ENCODE measurements at places on chromosomes 16 and 17.
A peak's percentile ranks its signal among the peaks of the same experiment; 100 is the strongest.

DNA sequence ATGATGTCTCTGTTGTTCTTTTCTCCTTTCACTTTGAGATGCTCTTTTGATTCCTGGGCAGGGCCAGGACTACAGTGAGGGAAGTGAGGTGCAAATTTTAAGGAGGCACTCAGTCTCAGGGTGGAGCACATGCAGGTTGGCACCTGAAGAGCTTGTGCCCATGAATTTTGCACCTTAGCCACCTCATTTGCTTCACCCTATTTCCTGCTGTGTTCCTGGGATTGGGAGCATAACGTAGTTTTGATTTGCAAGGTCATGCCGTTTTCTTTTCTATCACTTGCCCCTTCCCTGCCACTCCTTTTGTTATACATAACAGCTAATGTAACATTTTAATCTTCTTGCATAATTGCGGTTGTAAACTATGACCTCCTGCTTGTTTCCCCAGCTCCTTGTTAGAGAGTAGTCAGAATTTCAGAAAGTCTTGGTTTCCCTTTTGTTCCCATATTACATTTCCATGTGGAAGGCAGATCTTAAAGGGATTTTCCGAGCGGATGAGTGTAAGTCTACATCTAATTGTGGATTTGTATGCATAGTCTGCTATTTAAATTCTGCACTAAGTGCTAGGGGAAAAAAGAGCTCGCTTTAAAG lies 9.8 kb downstream of the PMFBP1 start:
- no peak for DNase-seq

DNA sequence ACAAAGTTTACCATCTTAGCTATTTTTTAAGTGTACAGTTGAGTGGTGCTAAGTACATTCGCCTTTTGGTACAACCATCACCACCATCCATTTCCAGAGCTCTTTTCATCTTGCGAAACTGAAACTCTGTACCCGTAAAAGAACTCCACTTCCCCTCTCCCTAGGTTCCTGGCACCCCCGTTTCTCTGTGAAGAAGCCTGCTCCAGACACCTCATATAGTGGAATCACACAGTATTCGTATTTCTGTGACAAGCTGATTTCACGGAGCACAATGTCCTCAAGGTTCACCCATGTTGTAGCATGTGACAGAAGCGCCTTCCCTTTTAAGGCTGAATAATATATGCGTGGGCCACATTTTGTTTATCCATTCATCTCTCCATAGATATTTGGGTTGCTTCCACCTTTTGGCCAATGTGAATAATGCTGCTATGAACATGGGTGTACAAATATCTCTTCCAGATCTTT lies 54.2 kb upstream of the MAP3K14 start:
- DNase-seq: no peak

DNA sequence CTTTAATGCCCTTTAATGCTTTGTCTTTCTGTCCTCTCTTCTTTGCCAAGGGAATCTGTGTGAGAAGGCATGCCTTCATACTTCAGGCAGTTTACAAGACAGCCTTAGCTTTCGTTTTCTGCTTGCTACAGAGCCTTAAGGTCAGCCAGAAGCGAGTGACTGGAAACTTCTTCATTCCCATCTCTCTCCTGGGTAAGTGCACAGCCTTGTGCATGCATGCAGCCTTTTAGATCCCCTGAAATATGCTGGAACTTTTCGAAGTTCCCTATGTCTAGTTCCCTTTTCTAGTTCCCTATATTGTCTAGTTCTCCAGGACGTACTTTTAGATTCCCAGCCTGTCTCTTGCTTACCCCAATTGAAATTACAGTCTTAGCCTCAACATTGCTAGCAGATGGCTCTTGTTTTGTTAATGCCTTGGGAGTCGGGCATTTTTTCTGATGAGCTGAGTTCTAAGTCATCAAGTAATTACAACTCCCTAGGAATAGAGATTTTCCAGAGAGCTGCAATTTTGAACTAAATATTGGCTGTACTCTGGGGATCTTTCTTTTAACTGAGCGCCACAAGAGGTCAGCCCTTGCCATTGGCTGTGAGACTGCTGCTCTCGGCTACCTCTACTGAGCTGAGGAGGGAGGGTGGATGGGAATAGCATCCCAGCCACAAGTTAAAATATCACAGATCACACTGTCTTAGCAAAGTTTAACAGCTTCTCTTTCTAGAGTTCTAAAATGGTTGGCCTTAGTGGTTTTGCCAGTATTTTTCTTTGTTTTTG lies 22.7 kb upstream of the PPM1D start:
- no peak for DNase-seq

GRCh38 chr16:11032922-11033291 lies 88.5 kb downstream of the CLEC16A start:
- DNase-seq: no peak

- no peak for DNase-seq
These were observed 89.2 kb downstream of the PITPNC1 start for GRCh38 chr17:67466251-67466796.

- DNase-seq: peak; percentile 11
These were observed 1.9 kb upstream of the MLLT6 start for GRCh38 chr17:38702916-38703741.

- DNase-seq: peak; percentile 52
These were observed 11.5 kb downstream of the FLII start for GRCh38 chr17:18246880-18247612.

GRCh38 chr17:17692353-17693252 lies 11.3 kb downstream of the RAI1 start:
- no peak for DNase-seq

- DNase-seq: no peak
These were observed 44.0 kb downstream of the TUBD1 start for GRCh38 chr17:59848778-59849177.

DNA sequence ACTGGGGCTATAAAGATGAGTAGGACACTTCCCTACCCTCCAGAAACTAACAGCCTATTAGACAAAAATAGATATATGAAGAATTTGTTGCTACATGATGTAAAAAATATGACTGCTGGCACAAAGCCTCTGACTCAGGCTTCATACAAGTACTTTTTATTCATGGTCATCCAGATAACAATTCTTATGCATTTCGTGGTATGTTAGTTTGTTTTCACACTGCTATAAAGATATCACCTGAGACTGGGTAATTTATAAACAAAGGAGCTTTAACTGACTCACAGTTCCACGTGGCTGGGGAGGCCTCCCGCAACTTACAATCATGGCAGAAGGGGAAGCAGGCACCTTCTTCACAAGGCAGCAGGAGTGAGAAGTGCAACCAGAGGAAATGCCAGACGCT lies 112.5 kb upstream of the HLF start:
- no peak for DNase-seq

- DNase-seq: no peak
These were observed 5.1 kb downstream of the GNAO1 start for GRCh38 chr16:56196381-56196780.

DNA sequence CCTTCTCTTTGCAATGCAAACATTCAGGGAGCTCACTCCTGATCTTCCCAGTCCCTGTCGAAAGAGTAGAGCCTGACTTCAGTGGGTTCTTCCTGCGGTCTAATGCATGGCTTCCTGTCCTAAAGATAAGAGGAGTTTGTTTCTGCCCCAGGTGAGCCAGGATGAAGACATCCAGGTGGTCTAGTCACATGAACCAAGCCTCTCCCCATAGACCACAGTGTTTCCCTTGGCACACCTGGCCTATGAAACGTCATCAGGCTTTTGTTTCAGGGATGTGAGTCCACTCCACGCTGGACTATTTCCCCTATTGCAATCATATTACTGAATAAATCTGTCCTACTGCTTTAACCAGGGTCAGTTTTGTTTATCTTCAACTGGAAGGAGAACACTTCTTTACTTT lies 21.1 kb downstream of the CES1 start:
- DNase-seq: no peak

GRCh38 chr16:4922721-4923342 lies 14.1 kb downstream of the PPL start:
- no peak for DNase-seq

DNA sequence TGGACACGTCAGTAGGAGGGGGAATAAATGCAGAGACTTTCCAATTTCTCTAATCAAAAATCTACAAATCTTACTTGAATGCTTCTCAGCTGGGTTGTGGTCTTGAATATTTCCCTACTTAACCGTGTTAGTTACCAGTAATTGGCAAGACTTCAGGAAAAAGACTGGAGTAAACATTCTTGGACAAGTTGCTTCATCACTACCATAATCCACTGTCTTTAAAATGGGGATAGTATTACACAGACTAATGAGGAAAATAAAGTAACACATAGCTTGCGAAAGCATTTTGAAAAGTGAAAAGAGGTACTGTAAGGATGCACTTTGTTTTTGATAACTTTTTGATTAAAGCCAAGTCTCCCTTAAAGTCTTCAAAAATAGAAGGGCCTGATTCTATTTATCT lies 18.4 kb downstream of the MYH1 start:
- DNase-seq: no peak

DNA sequence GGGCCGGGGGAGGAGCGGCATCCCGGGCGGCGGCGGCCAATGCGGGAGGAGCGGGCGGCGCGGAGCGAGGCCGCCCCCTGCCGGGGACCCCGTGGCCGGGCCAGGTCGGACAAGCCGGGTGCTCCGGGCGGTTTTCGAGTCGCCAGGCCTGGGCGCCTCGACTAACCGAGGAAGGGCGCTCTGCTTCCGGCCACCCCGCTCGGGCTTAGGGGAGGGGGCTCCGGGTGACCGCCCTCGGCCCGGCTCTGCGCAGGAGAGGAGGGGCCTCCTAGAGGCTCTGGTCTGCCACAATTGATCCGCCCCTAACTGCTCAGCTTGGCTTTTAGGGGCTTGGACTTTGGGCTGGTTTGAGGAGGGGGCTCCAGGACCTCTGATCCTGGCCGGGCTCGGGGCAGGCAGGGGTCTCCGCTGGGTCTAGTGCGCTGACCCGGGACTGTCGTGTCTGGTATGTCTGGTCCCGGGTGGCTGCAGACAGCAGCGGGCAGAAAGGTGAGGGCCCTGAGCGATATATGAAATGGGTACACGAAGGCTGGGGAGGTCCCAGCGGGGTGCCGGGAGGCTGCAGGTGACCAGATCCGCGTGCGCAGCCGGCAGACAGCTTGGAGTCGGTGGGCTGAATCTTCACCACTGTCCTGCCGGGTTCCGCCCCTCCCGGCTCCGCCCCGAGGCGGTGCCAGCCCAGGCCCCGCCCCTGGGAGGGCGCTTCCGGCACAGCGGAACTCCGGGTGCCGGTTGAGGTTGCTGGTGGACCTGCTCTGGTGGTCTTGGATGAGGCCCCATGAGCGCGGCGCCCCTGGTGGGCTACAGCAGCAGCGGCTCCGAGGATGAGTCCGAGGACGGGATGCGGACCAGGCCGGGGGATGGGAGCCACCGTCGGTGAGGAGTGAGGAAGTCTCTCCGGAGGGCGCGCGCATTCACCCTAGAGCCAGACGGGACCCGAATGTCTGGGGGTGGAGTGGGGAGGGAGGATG lies at the start of gene USB1:
USB1 (plus strand) TSS at position 702 of the 971 bp plus-strand sequence; CDS start at position 779, 77 bp downstream.
- peak; percentile 98 for DNase-seq

GRCh38 chr17:60149691-60150582 lies at the start of gene CA4:
TSS of gene CA4 (plus strand) at chr17:60149973. CDS start at chr17:60150035, 62 bp downstream.
- peak; percentile 63 for DNase-seq

GRCh38 chr17:39244016-39244599 lies 18.4 kb upstream of the STAC2 start:
- DNase-seq: no peak

DNA sequence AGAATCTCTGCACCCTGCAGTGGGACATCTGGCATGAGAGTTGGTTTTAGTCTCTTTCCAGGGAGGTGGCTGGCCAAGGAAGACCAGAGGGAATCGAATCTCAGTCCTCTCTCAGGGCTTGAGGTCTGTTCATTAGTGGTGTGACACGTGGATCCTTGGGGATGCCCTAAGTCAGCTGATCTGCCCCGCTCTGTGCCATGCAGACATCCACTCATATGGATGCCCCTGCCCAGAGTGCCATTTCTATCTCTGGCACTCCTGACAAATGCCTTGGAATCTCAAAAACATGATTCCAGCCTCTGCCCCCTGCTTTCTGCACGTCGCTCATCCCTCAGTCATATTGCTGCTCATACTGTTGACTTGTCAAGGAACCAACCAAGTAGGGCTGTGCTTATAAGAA lies 38.8 kb downstream of the WSCD1 start:
- DNase-seq: no peak

GRCh38 chr16:87266846-87267245 lies 50.3 kb downstream of the C16orf95 start:
- DNase-seq: no peak

GRCh38 chr17:42817866-42818265 lies 6.2 kb downstream of the BECN1 start:
- no peak for DNase-seq

- DNase-seq: no peak
These were observed 15.2 kb downstream of the BCAR1 start for GRCh38 chr16:75236232-75236631.

DNA sequence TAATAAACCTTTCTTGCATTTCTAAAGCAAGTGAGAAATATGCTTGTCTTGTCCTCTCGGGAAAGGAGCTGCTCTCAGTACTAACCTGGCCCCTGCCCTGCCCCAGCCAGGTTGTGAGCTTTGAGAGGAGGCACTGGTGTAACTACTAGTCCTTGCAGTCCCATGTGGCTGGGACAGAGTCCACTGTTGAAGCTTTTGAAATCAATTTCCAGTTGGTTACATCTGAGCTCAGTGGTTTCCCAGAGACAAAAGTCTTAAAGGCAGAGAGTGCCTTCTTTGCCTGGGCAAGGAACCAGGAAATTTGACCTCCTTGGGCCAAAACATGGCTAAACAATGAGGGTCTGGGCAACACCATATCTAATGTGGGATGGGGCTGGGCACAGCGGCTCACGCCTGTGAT lies 48.7 kb downstream of the GSG1L start:
- no peak for DNase-seq

All from frontal cortex (tissue), 4 donors.